ENCODE measurements at places on chromosomes 16 and 17.

GRCh38 chr17:68621065-68621464 lies 19.9 kb upstream of the FAM20A start:
- no peak for DNase-seq

- no peak for DNase-seq
These were observed 49.4 kb downstream of the SLC39A11 start for GRCh38 chr17:73042809-73043685.

- DNase-seq = peak; percentile 81
These were observed 29.9 kb upstream of the ARL4D start for GRCh38 chr17:43368740-43369506.

GRCh38 chr16:70381604-70382342 lies 35.1 kb downstream of the DDX19A start:
- DNase-seq = no peak

GRCh38 chr16:3691761-3692160 lies 25.6 kb downstream of the TRAP1 start:
- no peak for DNase-seq

GRCh38 chr16:57589374-57589773 lies 39.1 kb upstream of the ADGRG1 start:
- DNase-seq = no peak

DNA sequence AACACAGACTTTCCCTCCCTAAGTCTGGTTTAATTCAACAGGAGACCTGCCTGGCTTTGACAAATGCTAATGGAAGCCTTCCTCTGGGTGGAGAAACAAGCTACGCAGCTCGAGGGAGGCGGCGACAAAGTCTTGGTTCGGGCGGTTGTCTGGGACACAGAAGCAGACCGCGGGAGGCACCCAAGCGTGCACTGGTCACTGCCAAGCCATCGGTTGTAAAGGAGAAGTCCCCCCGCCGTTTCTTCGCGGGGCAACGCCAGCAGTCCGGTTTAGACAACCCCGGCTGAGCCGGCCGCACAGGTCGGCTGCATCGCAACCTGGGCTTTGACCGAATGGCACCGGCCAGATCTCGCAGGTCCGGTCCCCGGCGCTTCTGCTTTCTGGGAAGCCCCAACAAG lies 586 bp downstream of the GLYR1 start:
- peak; percentile 83 for DNase-seq

- DNase-seq = no peak
These were observed 142.8 kb downstream of the PRKCA start for GRCh38 chr17:66445229-66445628.

GRCh38 chr16:14304891-14305460 lies 233.9 kb downstream of the MRTFB start:
- no peak for DNase-seq

GRCh38 chr17:70076189-70076588 lies 1.2 kb downstream of the KCNJ16 start:
- no peak for DNase-seq

GRCh38 chr17:50273654-50274040 lies 619 bp upstream of the TMEM92 start:
- DNase-seq = no peak

DNA sequence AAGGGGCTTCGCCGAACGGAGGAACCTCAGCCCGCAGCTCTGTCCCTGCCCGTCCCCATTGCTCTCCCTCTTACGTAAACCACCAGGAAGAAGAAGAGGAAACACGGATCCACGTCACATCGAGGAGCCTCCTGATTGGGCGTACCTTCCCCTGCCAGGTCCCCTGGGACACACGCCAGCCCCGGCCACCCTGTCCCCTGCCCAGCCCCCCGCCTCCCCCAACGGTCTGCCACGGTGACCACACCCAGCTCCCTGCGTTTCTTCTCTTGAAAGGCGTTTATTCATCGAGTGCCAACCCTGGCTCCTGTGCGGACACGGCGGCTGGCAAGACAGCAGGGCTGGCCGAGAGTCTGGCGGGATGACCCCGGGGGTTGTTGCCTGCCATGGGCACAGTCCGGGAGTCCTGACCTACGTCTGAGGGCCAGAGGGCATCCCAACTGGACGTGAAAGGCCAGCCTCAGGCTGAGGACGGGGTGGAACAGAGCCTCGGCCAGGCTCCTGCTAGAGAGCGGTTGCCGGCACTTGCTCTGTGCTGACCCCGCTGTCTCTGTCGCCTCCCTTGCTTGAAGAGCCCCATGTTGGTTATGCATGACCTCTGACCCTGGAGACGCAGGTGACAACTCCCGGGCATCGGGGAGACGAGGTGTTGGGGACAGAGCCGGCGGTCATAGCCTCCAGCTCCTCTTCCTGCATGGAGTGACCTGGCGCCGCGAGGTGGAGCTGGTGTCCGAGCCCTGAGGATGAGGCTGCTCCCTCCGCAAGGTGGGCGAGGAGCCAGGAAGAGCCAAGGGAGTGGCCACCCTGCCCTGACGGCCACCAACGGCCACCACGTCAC lies 40.5 kb upstream of the ACSF3 start:
- no peak for DNase-seq

- DNase-seq = no peak
These were observed 33.8 kb downstream of the RBBP6 start for GRCh38 chr16:24573141-24573540.

DNA sequence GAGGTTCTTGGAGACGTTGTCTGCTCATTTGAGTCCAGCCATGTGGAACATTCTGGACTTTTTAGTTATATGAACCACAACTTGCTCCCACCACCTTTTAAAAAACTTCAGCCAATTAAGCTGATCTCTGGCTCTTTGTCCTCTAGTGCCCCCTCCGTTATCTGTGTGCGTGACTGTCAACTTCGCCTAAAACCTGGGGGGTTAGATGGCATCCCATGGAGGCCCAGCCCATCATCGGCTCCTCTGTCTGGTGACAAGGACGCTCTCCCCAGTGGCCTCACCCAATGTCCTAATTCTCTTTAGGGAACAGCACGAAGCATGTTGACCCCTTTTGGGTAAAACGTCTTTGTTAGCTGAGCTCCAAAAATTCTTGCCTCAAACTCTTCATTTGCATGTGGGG lies 341.0 kb upstream of the TNRC6C start:
- no peak for DNase-seq

- peak; percentile 67 for DNase-seq
These were observed 13.5 kb upstream of the ABAT start for GRCh38 chr16:8660841-8661301.

DNA sequence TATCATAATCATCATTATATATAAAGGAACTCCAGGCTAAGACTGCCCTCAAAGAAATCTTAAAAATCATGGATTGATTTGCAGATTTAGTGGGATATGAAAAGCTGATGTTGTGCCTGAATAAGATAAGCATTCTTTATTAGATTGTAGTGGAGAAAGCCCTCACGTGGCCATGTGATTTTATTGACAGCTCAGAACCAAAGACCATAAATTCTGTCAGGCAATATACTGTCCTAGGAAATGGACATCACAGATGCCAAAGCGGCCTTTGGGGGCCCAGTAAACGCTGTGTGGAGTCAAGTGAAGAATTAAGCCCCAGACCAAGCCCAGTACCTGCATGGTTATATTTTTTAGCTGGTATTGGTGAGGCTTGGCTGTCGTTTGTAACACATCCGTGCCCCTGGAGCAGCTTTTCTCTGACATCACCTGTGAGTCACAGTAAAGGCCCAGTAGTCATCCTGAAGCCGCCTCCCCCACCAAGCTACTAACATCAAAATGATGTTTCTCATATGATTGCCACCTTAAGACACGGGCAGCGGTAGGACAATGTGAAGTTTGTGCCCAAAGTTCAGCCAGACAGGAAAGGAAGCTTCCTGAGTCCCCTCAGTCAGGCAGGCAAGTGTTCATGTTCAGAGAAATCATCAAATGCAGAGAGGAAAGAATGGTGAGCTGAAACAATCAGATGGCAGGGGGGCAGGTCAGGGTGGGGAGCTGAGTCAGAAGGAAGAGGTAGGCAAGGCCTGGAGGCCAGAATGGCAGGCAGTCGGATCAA lies 209.4 kb downstream of the IRX3 start:
- DNase-seq = peak; percentile 4

DNA sequence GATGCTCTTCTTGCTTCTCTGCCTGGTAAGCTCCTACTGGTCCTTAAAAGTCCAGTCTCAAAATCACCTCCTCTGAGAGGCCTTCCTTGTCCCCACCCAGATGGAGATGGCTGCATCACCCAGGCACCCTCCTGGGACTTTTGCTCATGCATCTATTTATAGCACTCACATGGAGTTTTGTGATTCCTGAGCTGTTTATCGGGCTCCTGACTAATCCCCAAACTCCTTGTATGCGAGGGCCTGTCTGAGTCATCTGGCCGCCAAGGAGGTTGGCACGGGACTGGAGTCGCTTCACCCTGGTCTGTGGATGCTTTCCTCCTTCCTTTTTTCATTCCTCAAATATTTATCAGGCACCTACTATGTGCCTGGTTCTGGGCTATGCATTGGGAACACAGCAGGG lies 2.3 kb upstream of the MAP2K3 start:
- DNase-seq = no peak

DNA sequence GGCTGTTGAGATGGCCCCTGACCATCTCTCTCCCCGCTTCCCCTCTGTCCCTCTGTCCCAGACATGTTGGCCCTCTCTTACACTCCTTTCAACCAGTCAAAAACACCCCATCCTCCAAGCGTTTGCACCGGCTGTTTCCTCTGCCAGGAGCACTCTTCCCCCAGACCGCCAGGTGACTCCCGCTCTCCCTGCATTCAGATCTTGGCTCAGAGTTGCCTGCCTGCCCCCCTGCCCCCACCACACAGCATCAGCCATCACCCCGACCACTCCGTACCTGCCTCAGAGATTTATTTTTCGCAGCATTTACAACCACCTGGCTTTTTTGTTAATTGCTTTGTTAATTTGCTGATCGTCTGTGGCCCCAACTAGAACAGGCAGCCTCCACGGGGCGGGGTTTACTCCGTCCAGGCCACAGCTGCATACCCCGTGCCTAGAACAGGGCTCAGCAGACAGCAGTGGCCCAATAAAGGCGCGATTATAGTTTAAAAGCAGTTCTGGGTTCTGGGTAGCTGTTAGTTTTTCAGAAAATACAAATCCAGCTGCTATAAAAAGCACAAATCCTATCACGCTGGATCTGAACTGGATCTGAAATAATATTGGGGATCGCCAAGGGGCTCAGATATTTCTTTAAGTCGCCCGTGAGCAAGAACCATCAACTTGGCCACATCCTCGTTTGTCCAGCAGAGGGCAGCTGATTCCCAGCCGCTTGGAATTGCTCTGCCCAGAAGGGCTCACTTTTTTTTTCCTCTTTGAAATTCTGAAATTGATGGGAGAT lies 173.6 kb downstream of the IRF8 start:
- DNase-seq = peak; percentile 68

GRCh38 chr16:69495821-69496220 lies 69.9 kb upstream of the NFAT5 start:
- no peak for DNase-seq

- DNase-seq = no peak
These were observed 7.7 kb downstream of the FOXL1 start for GRCh38 chr16:86585821-86586611.

- no peak for DNase-seq
These were observed 36.2 kb downstream of the ABR start for GRCh38 chr17:1143573-1143972.

- peak; percentile 42 for DNase-seq
These were observed 58.5 kb upstream of the CREBBP start for GRCh38 chr16:3938843-3939624.

GRCh38 chr17:50183421-50183994 lies 17.7 kb downstream of the SGCA start:
- no peak for DNase-seq

- no peak for DNase-seq
These were observed 12.8 kb downstream of the MEOX1 start for GRCh38 chr17:43648916-43649315.

DNA sequence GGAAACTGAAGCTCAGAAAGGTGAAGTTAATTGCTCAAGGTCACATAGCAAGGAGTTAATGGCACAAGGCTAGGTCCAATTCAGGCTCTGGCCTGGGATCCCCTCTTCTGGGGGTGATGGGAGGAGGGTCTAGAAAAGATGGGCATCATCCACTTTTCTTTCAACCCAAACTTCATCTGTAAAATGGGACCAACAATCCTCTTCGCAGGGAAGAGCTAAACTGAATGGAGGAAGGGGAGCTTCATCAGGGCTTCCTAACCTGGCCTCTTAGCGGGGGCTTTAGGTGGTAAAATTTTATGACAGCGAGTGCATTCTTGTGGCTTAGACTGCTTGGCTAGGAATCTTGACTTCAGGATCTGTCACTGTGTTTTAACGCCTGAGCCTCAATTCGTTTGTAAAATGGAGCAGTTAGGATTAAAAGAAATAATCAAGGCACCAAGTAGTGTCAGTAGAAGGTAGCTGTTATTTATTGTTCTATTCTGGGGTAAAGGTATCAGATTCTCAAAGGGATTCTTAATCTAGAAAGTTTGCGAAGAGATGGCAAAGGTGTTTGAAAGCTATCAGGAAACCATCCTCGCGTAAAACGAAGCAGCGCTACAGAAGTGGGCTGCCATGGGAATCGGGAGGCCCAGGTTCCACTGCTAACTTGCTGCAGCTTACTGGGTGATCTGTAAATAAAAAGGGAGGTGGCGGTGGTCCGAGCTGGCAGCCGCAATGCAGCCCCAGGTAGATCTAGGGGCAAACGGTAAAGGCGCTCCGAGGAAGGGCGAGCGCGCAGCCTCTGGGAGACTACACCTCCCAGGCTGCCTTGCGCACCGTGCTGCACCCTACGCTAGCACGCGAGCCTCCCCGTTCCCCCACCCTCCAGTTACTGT lies 1.5 kb upstream of the SRCAP start:
- no peak for DNase-seq

DNA sequence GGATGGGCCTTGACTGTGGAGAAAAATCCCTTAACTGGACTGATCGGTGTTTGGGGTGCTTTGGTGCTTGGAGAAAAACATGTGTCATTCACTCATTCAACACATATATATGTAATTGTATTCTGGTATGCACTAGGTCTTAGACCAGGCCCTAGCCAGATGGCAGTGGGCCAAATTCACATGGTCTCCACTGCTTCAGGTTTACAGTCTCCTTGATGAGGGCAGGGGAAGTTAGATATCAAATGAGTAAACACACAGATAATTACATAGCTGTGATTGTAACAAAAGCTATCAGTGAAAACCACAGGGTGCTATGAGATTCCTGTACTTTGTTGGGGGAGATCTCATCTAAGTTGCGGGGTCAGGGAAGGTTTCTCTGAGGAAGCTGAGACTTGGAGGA lies 78.8 kb downstream of the WWP2 start:
- no peak for DNase-seq

- DNase-seq = no peak
These were observed 81.7 kb downstream of the IRX5 start for GRCh38 chr16:55012362-55012761.

Data from erythroblast (primary cell).